NCI-H524 (cell line): ENCODE measurements at places on chromosomes 16 and 17.
A peak's percentile ranks its signal among the peaks of the same experiment; 100 is the strongest.

DNA sequence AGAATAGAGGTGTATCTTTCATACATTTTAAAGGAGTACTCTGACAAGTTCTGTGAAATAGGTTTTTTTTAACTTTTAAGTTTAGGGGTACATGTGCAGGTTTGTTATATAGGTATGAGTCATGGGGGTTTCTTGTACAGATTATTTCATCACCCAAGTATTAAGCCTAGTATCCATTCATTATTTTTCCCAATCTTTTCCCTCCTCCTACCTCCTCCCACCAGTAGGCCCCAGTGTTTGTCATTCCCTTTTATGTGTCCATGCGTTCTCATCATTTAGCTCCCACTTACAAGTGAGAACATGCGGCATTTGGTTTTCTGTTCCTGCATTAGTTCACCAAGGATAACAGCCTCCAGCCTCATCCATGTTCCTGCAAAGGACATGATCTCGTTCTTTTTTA lies 175.5 kb downstream of the CYB561 start:
- no peak for DNase-seq

DNA sequence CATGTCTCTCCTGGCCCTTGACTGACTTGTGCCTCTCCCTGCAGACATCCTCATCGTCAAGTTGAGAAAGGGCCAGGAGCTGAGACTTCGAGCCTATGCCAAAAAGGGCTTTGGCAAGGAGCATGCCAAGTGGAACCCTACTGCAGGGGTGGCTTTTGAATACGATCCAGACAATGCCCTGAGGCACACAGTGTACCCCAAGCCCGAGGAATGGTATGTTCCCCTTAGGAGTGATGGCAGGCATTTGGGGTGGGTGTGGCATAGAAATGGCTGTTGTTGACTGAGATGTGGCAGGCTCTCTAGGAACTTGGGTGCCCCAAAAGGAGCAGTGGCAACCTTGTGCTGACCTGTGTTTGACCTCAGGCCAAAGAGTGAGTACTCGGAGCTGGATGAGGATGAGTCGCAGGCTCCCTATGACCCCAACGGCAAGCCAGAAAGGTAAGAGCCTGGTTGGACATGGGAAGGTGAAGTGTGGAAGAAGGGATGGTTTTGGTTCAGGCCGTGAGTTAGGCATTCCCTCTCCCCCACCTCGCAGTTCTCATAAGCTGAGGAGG lies 7.5 kb downstream of the POLR2C start:
- DNase-seq: no peak

DNA sequence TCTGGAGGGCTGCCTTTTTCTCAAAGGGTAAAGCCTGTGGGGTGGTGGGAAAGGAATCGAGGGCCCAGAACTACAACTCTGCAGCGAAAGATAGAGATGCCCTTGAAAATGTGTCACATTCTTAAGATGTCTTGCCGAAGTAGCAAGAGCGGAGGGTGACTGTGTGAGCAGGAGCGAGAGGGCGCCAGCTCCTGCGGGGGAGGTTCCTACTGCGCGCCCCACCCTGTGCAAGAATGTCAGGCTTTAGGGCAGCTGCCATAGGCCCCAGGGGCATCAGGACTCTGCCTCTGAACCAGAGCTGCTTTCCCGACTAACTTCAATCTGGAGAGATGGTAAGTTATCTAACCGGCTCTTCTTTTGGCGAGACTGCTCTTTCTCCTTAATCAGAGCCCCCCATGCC lies 11.8 kb upstream of the ITGAE start:
- no peak for DNase-seq

GRCh38 chr16:84830765-84831384 lies 11.1 kb downstream of the CRISPLD2 start:
- DNase-seq: no peak

DNA sequence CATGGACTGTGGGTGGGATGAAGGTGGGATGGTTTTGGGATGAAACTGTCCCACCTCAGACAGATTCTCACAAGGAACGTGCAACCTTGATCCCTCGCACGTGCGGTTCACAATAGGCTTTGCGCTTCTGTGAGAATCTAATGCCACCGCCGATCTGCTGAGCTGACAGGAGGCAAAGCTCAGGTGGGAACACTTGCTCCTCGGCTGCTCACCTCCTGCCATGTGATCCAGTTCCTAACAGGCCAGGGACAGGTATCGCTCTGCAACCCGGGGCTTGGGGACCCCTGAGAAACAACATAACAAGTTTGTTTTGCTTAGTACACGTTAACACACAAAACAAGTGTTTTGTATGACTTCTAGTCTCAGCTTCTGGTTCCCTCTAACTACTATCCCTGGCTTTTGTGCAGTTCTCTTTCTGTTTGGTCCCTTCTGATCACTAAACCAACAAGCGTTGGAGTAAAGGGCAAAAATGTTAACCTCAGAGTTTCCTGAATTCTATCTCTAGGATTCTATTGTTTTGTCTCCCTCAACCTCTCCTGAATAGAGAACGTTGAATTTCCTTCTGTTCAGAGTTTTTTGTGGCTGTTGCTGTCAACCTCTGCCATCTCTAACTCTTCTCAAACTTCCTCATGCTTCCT lies 7.8 kb upstream of the KRTAP3-1 start:
- no peak for DNase-seq

DNA sequence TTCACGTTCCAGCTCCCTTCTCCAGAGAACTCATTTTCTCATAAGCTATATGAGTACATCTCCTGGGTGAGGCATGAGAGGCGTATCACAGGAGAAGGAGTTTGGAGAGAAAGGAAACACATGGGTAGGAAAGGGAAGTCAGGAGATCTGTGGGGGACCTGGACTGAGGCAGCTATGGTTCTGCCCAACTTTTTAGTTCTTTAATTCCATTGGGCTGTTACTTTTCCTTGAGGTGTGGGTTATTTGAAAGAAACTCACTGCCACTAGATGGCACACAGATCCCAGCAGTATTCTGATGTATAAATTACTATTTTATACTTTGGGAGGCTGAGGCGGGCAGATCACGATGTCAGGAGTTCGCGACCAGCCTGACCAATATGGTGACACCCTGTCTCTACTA lies 63.6 kb downstream of the NUP93 start:
- no peak for DNase-seq

DNA sequence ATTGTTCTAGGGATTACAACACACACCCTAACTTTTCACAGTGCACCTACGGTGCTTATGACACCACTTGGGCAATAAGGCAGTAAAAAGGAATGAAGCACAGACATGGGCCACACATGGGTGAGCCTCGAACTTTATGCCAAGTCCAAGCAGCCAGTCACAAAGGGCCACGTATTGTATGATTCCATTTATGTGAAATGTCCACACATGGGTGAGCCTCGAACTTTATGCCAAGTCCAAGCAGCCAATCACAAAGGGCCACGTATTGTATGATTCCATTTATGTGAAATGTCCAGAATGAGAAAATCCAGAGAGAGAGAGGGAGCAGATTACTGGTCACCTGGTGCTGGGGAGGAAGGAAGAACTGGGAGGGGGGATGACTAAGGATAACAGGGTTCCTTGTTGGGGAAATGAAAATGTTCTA lies 22.2 kb downstream of the RMI2 start:
- no peak for DNase-seq

- peak; percentile 44 for DNase-seq
These were observed 89.3 kb downstream of the GAS7 start for GRCh38 chr17:10109146-10109545.

- no peak for DNase-seq
These were observed 7.3 kb downstream of the KIF18B start for GRCh38 chr17:44940317-44940716.

DNA sequence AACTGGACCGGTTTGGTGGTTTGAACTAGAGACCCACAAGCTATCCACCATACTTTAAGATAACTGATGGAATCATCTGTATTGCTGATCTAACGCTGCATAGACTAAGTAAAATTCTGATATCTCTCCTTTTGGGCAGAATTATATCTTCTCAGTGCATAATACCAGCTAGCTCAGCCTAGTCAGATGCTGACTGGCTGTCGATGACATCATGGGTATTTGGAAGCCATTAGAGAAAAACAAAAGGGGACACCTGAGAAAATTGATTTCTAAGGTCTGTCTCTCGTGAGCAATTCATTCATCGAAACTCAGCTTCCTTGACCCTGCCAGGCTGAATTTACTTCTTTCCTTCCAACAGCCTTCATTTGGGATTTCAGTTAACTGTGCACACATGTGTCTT lies 263.0 kb upstream of the CCL2 start:
- no peak for DNase-seq

DNA sequence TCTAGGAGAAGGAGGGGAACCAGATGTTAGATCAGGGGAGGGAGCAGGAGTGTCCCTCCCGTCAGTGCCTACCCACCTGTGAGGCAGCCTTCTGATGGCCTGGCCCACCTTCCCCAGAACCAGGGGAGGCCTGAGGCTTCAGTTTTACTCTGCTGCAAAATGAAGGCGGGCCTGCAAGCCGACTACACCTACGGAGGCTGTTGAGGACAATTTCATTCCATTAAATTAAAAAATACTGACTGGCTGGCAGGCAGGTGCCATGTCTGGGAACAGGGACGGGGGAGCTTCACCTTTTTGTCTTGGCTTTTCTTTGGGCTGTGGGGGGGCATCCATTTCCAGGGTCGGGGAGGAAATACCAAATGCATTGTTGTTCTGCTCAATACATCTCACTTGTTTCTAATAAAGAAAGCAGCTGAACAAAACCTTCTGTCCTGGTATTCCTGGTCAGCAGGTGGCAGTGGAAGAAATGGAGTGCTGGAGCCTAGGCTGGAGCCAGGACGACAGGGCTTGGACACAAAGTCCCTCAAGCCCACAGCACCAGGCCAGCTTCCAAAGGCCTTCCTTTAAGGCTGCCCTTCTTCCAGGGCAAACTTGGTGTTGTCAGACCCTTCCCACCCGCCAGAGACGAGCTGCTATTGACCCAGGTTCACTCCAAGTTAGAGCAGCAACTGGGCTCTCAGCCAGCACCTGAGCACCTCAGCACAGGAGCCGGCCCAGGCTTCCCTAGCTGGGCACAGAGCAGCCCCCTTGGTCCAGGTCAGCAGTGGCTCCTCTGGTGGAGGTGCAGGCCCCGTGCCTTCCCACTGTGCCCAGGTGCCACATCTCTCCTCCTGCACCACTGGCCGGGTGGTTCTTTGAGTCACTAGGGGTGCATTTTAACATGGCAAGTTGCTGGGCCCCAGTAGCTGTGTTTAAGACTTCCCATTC lies 23.5 kb downstream of the PLCD3 start:
- DNase-seq: no peak

DNA sequence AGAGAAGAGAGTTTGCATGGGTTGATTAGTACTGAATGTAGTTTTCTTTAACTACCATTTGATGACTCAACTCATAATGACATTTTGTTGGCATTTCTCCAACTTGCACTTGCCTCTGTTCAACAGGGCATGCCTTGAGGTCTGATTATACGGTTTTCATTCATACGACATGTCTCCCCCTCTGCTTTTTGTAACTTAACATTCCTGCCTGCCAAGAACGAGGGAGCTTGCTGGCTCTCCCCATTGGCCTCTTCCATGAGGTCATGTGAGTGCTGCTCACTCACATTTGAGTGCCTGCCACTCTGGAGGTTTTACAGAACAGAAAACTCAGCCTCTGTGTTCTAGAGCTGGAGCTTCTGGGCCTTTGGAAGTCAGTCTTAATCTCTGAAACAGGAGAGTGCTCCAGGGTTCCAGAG lies 19.7 kb downstream of the MAP2K6 start:
- no peak for DNase-seq

GRCh38 chr17:48728232-48729231 lies at the start of gene HOXB13:
Gene HOXB13 (minus strand): TSS chr17:48728750. CDS start chr17:48728593, 157 bp downstream.
- DNase-seq: peak; percentile 59

DNA sequence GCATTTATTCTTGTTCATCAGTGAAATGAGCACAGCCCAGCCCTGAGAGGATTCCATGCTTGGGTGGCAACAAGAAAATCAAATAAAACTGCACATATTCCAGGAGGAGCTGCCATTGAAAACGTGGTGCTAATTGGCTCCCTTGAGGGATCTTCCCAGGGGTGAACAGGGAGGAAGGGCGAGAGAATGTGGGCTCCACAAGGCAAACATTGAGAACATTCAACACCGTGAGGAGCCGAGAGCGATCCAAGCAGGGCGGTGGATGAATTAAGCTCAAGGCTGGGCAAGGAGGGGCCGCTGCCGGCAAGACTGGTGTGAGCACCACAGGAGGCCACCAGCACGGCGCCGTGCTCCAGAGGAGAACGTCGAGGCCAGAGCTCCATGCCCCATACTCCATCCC lies 166.9 kb downstream of the C16orf95 start:
- no peak for DNase-seq

- no peak for DNase-seq
These were observed 65.6 kb downstream of the SMG6 start for GRCh38 chr17:2237950-2238349.

- no peak for DNase-seq
These were observed 14.4 kb downstream of the FA2H start for GRCh38 chr16:74760007-74760767.

- DNase-seq: no peak
These were observed 13.5 kb upstream of the CIBAR2 start for GRCh38 chr16:85125570-85126393.

- DNase-seq: no peak
These were observed 10.7 kb upstream of the HSD3B7 start for GRCh38 chr16:30974348-30974747.

GRCh38 chr17:35870906-35871819 lies 2.5 kb upstream of the HEATR9 start:
- no peak for DNase-seq

DNA sequence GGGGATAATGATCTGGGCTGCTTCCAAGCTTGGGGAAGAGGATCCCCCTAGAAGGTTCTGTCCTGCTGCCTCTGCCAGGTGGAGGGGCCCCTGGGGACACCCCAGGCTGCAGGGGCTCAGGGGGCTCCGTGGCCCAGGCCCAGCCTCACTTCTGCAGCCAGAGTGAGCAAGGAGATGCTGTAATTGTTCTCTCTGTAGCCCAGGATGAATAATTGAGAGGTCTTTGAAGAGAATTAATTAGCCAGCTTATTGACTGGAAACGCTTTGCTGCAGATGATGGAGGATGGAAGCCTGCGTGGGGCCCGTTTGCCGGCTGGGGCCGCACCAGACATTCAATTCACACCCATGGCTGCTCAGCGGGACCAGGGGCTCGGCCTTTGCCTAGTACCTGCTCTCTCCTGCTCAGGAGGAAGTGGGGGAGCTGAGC lies 38.5 kb downstream of the TMEM235 start:
- DNase-seq: no peak

DNA sequence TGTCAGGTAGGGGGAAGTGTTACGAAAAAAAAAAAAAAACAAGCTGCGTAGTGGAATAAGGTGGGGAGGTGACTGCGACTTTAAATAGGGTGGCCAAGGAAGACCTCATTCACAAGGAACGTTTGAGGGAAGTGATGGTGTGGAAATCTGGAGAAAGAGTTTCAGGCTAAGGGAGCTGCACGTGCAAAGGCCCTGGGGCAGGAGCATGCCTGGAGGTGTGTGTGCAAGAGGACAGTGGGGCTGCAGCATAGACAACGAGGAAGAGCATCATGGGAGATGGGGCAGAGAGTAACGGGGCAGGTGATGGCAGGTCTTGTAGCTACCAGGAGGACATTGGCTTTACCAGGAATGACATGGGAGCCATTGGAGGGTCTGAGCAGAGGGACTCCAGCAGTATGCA lies 12.0 kb downstream of the GSG1L start:
- no peak for DNase-seq

- peak; percentile 25 for DNase-seq
These were observed 33.4 kb downstream of the CDK5R1 start for GRCh38 chr17:32520104-32520701.

GRCh38 chr17:15913826-15914225 lies 31.1 kb upstream of the ADORA2B start:
- no peak for DNase-seq

GRCh38 chr17:65644545-65644944 lies 83.1 kb upstream of the AXIN2 start:
- DNase-seq: no peak
